ENCODE measurements at places on chromosomes 6 and 20.

DNA sequence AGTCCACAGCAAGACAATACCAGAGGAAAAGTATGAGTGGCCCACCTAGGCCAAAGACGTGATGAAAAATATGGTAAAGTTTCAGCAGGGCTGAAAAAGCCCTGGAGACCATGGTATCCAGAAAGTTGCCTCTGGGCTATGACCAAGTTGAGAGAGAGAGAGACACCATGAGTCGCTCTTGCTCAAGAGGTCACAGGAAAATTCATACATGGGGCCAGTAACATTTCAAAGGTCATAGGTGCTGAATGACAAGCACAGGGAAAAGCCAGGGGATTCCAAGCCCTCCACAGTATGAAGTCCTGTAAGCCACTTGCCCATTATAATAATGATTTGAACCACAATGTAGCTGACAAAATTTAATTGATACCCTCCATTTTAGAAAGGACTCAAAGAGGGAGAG is 657.7 kb upstream of the CITED2 start:
- DNase-seq = no peak

- no peak for DNase-seq
Measured at GRCh38 chr20:4713401-4713800, 8.3 kb upstream of the PRND start.

DNA sequence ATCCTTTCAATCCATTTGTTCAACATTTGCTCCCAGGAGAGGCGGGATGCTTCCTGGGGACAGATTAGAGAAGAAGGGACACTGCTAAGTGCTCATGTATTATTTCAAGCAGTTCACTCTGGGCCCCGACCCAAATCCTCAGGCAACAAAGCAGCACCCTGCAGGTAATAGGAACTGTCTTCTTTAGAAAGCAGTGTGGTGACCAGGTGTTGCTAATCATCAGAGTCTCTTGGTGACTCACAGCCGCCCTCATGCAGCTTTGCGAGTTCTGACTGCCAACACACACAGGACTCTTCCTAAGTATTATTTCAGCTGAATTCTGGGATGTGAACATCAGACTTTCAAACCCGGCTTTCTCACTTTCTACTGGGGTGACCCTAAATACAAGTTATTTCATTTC is 356.4 kb downstream of the PRKN start:
- DNase-seq = peak; percentile 85

DNA sequence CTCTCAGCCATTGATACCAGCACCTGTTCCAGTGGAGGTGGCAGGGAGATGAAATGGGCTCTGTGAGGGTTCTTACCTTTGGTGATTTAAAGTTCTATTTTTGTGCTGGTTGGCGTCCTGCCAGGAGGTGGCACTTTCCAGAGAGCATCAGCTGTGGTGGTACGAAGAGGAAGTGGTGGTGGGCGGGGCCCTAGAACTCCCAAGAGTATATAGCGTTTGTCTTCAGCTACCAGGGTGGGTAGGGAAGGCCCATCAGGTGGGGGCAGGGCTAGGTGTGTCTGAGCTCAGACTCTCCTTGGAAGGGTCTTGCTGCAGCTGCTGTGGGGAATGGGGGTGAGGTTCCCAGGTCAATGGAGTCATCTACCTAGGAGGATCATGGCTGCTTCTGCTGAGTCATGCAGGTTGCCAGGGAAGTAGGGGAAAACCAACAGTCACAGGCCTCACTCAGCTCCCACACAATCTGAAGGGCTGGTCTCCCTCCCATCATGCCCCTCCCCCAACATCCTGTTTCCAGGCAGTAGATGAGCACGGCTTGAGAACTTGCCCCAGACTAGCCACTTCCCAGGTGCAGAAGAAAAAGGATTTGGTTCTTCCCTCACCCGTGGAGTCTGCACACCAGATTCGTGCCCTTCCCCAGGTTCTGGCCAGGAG is 46.6 kb downstream of the MOXD1 start:
- no peak for DNase-seq

DNA sequence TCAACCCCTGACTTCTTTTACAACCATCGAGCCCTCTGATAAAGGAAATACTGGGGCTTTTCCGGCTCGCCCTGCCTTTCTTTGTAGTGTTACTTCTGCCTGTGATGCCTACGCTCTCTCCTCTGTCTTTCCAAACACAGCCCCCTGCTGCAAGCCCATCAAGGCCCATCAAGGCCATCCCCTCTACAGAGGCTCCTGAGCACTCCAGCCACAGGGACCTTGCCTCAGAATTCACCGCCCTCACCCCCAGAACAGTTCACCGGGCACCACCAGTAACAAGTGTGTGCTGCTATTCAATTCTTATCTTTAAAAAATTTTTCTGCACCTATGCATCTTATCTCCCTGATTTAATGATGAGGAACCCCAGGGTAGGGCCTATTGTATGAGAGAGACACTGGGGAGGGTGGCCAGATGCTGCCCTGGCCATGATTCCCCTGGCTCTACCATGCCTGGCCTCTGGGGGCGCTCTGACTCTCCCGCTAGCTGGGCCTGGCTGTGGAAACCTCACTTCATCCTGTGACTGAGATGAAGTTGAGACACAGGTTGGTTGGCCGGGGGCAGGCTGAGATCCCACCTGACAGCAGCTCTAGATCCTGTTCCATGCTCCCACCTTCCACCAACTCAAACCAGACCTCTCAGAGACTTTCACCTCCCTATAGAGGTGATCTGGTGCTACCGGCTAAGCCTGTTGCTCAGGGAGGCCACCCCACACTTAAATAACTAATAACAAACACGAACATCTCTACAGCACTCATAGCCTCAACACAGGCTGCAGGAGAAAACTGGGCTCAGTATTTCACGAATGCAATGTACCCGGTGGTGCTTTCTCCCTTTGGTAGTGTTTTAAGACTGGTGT is 19.2 kb upstream of the GLP1R start:
- DNase-seq = peak; percentile 25

DNA sequence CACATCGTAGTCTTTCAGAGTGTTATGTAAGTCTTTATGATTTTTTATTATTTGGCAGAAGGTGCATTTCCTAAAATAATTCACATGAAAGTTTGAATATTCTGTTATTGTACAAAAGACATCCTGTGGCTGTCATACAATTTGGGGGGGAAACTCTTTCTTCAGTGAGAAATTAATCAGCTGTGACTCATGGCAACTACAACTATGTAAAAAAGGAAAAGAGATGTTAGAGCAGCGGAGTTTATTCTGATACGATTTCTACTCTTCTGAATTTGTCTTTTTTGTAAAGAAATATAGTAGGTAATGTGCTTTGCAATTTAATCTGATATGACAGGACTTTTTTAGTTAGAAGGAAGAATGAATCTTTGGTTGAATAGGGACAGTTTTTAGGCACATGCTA is 14.2 kb downstream of the COL19A1 start:
- DNase-seq = no peak

DNA sequence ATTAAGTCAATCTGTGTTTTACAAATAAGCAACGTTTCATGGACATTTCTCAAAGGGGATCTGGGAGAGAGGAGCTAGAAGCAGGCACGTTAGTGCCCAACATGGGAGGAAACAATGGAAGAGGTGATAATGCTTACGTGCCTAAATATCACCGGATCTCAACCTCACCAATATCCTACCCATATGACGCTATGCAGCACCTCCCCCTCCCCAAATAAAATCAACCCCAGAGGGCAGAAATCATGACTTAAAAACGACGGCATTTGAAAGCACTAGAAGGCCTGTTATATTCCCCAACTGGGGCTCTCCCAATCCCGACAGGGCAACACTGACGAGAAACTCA is 425 bp downstream of the HBS1L start:
- peak; percentile 69 for DNase-seq

GRCh38 chr6:142823256-142823902 is 121.6 kb downstream of the HIVEP2 start:
- DNase-seq = no peak

DNA sequence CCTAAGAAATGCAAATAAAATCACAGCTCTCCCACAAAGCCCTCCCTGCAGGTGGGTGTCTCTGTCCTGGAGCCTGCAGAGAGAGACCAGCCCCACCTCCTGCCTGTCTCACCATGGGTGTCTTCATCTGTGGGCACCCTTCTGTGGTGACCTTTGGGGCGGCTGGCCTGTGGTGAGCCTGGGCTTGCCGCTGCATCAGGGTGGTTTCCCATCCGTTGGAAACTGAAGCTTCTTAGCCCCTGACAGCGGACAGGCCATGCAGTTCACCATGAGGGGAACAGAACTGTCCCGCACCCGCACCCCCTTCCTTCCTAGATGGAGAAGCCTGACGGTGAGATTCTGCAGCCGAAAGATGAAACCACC is 42.3 kb upstream of the FRMD1 start:
- no peak for DNase-seq

DNA sequence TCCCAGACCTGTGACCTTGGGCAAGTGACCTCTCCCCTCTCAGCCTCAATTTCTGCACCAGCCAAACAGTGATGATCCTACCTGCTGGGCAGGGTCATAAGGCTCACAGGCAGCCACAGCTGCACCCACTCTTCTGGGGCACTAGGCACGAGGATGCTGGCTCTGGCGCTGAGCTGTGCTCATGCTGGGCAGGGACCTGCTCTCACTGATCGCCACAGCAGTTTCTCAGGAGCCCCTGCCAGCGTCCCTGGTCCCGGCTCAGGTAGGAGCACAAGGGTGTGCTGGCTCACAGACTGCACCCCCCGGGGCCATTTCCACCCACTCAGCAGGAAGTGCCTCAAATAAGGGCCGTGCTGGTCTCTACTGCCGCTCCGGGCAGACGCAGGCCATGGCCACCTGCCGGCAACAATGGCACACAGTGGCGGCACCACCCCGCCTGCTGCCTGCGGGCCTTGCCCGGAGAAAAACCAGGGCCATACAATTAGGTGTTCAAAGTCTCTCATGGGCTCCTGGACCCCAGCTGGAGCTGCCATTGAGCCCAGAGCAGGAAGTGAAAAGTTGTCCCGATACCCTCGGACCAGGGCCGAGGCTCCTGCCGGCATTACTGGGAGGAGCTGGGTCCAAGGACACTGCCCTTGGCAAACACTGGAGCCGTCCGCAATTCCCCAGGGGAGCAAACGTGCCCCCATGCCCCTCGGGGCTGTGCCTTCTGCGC is 4.6 kb upstream of the CABLES2 start:
- peak; percentile 74 for DNase-seq

DNA sequence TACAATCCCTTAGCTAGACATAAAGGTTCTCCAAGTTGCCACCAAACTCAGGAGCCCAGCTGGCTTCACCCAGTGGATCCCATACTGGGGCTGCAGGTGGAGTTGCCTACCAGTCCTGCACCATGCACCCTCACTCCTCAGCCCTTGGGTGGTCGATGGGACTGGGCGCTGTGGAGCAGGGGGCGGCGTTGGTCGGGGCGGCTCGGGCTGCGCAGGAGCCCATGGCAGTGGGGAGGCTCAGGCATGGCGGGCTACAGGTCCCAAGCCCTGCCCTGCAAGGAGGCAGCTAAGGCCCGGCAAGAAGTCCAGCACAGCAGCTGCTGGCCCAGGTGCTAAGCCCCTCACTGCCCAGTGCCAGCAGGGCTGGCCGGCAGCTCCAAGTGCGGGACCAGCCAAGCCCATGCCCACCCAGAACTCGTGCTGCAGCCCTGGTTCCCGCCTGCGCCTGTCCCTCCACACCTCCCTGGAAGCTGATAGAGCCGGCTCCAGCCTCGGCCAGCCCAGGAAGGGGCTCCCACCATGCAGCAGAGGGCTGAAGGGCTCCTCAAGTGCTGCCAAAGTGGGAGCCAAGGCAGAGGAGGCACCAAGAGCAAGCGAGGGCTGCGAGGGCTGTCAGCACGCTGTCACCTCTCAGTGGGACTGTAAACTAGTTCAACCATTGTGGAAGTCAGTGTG is 912.1 kb downstream of the PHF3 start:
- DNase-seq = no peak

DNA sequence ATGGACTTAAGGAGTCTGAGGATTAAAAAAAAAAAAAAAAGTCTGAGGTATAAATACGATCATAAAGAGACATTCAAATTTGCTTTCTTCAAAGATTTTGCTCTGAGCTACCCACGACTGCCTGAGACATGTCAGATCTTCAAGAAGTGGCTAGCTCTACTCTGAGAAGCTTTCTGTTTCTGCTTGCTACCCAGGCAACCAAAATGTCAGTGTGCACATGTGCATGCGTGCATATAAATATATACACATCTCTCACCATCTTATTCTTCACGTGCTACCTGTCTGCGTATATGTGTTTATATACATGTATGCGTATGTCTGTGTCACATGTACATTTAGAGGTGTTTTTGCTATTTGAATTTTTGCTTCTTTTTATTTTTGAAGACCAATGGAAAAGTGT is 299.6 kb upstream of the STXBP5 start:
- no peak for DNase-seq

GRCh38 chr6:157487110-157487773 is 106.3 kb downstream of the ZDHHC14 start:
- no peak for DNase-seq

DNA sequence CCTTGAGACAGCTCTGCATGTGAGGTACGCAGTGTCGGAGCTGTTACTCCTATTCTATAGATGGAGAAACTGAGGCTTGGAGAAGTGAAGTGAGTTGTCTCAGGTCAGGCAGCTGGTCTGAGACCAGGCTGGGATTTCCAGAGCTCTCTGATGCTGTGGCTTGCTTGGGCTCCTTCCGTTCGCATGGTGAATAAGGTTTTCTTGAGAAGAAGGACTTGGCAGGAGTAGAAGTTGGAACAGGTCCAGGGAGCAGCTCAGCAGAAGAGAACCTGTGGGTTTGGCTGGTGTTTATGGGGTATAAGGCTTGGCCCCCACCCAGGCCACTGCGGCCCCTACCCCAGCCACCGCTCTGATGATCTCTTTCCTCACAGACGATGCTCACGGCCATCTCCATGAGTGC is 7.4 kb downstream of the SLC12A5 start:
- no peak for DNase-seq

GRCh38 chr6:148967541-148967956 is 220.7 kb downstream of the UST start:
- DNase-seq = peak; percentile 95

DNA sequence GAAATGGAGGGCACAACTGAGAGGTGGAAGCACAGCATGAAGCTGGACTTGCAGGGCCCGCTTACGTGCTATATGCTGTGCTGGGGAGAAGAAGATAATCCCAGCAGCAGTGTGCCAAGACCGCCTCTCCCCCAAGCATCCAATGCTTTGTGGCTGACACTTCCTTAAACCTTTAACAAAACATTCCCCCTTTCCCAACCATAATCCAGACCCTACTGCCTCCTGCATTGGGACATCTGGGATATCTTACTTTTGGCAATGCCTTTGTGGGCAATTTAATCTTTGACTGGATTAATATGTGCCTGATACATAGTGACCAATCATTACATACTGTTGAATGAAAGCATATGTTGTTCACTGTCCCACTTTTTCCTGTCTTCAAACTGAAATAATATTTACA is 3.1 kb upstream of the TENT5A start:
- DNase-seq = no peak

DNA sequence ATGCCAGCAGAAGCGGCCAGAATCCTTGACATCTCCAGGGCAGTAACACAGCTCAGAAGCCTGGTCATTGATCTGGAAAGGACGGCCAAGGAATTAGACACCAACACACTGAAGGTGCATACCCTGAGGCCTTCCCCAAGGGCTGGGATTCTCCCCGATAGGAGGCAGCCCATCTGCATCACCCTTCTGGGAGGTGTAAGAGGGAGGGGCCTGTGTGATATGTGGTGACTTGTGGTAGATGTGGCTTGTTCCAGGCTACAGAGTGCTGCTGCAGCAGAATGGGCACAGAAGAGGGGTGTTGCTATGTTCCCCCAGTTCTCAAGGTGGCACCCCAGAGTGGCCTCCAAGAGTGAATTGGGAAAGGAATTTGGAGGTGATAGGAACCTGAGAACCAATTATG is 11.2 kb downstream of the TRIM40 start:
- DNase-seq = no peak

GRCh38 chr20:18983796-18984195 is 170.2 kb downstream of the SCP2D1 start:
- peak; percentile 51 for DNase-seq

Data from NCI-H146 (cell line).